ENCODE measurements at places on chromosomes 11 and 22. TPM values are rescaled to one million over a fixed set of nuclear protein-coding genes. Genes with fewer than 3 reads are reported as not detected.

Gene IGLL1
- total RNA-seq = not detected

Gene GAB4
- not detected for total RNA-seq

Gene C11orf97
- total RNA-seq = not detected

Gene GLYAT
- total RNA-seq = not detected

Gene AQP11
- 2.0 TPM for total RNA-seq

Gene NAV2
- total RNA-seq = 26.2 TPM

Gene CHRM1
- 0.06 TPM for total RNA-seq

Gene FJX1
- total RNA-seq = 39.3 TPM

Gene ELMOD1
- total RNA-seq = 0.09 TPM

Gene MIOX
- total RNA-seq = not detected

Gene B3GAT1
- 0.03 TPM for total RNA-seq

Gene OSBPL5
- 6.4 TPM for total RNA-seq

Gene C1QTNF4
- total RNA-seq = not detected

Gene DPP3
- 59.3 TPM for total RNA-seq

Gene THOC5
- total RNA-seq = 29.5 TPM

Gene TRIM49
- total RNA-seq = not detected

Gene KRTAP5-10
- total RNA-seq = not detected

Gene OR2AG2
- not detected for total RNA-seq

Gene CDCA5
- total RNA-seq = 62.0 TPM

Gene VWCE
- total RNA-seq = 0.61 TPM

Gene RBX1
- 56.0 TPM for total RNA-seq

Gene ABCC8
- total RNA-seq = 2.8 TPM

Gene FAR1
- total RNA-seq = 67.7 TPM

Gene MGAT3
- total RNA-seq = 0.81 TPM

Gene VPREB3
- 0.73 TPM for total RNA-seq

Gene PLAAT3
- 64.8 TPM for total RNA-seq

Gene SIAE
- total RNA-seq = 15.5 TPM

Gene TRIM34
- total RNA-seq = 4.0 TPM

Gene SYCE3
- not detected for total RNA-seq

Gene DDTL
- 1.6 TPM for total RNA-seq

Gene F2
- 2.2 TPM for total RNA-seq

Gene NCF4
- 0.33 TPM for total RNA-seq

Gene SLC5A4
- not detected for total RNA-seq

Gene RAB3IL1
- total RNA-seq = 15.1 TPM

Gene FXYD2
- 21.9 TPM for total RNA-seq

Gene SLC22A12
- total RNA-seq = not detected

Gene A4GALT
- total RNA-seq = 15.2 TPM
